ENCODE measurements at places on chromosomes 5 and 9. TPM values are rescaled to one million over a fixed set of nuclear protein-coding genes. Genes with fewer than 3 reads are reported as not detected.

DNA sequence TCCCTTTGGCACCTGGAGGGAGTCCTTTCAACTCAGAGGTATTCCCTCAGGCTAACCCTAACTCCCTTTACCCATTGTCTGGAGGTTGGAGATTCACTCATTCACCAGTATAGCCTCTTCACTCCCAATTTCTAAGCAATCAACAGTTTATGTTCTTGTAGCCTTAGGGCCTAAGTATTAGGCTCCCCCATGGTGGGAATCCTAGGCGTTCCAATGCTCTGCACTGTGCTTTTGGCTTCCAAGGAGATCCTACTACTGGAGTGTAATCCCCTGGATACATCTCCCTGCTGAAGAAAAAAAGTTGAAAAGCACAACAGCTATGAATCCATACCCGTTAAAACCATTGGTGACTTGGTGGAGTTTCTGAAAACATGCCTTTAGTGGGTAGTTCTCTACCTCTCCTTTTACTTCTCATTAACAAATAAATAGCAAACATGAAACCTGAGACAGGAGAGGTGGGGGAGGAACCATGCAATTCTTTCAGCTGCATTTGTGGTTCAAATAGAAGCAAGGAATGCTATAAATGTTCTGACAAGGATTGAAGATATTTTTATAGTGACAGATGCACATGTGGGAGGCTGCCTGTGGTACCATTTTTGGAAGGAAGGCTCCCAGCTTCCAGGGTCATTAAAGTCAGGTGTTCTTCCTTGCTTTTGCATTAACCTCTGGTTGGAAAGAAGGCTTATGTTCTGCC is 397.1 kb downstream of the DMAC1 start:
- peaks cover 26% of the 10 kb centered on the region for H3K4me1 ChIP-seq
- H3K4me3 ChIP-seq, result no peak overlapping the region
- DNase-seq, result no peak
- no peaks in the 10 kb centered on the region for H3K27me3 ChIP-seq

- no peaks in the 10 kb centered on the region for H3K36me3 ChIP-seq
- H3K4me1 ChIP-seq, result peaks cover 51% of the 10 kb centered on the region
These were observed 195.7 kb downstream of the AOPEP start for GRCh38 chr9:94922098-94922607.

- H3K27me3 ChIP-seq, result no peaks in the 10 kb centered on the region
- no peaks in the 10 kb centered on the region for H3K4me1 ChIP-seq
- H3K4me3 ChIP-seq, result no peak overlapping the region
- DNase-seq, result no peak
- peaks cover 23% of the 10 kb centered on the region for H3K36me3 ChIP-seq
- H3K27ac ChIP-seq, result no peak overlapping the region
These were observed 33.7 kb downstream of the AP3S1 start for GRCh38 chr5:115875447-115875846.

The NXNL2 gene
- 0.30 TPM for total RNA-seq

The LTC4S gene
- total RNA-seq, result 10.9 TPM

- no peaks in the 10 kb centered on the region for H3K36me3 ChIP-seq
- H3K27me3 ChIP-seq, result peaks cover 10% of the 10 kb centered on the region
- DNase-seq, result no peak
- no peak overlapping the region for H3K27ac ChIP-seq
- H3K4me1 ChIP-seq, result peaks cover 75% of the 10 kb centered on the region
- H3K4me3 ChIP-seq, result no peak overlapping the region
These were observed 219.2 kb downstream of the EBF1 start for GRCh38 chr5:158880483-158881001.

- peaks cover 16% of the 10 kb centered on the region for H3K27me3 ChIP-seq
- no peak overlapping the region for H3K27ac ChIP-seq
- no peaks in the 10 kb centered on the region for H3K36me3 ChIP-seq
- H3K4me1 ChIP-seq, result no peaks in the 10 kb centered on the region
- no peak for DNase-seq
These were observed 39.8 kb downstream of the F2RL2 start for GRCh38 chr5:76583163-76584047.

DNA sequence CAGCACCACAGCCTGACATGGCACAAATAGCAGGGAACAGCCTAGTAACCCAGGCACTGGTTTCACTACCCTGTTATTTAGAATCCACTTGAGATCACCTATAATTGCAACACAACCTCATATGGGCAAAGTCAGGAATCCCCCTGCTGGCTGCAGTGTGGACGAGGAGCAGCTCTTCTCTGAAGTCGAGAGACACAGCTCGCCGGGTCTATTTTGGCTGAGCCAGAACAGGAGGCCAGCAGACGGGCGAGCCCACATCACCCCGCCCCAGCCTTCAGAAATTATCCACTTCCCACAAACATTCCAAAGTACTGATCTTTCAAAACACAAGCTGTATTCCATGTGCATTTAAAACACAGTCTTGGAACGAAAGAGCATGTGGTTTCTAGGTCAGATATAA is 179.0 kb downstream of the ROR2 start:
- no peak overlapping the region for H3K27ac ChIP-seq
- no peaks in the 10 kb centered on the region for H3K36me3 ChIP-seq
- H3K27me3 ChIP-seq, result peaks cover 66% of the 10 kb centered on the region
- no peak overlapping the region for H3K4me3 ChIP-seq

Data from left ventricle myocardium inferior (tissue), 1 donor.